ENCODE measurements at places on chromosomes 12 and 14.
A peak's percentile ranks its signal among the peaks of the same experiment; 100 is the strongest.

GRCh38 chr12:13061377-13061776, 17.2 kb downstream of the FAM234B start:
- DNase-seq: no peak

GRCh38 chr12:133234971-133235370, 706 bp downstream of the ANHX start:
- DNase-seq: no peak

GRCh38 chr12:68871921-68872320, 61.0 kb downstream of the CPM start:
- no peak for DNase-seq

GRCh38 chr12:109264095-109264942, 44.8 kb downstream of the FOXN4 start:
- peak; percentile 4 for DNase-seq

DNA sequence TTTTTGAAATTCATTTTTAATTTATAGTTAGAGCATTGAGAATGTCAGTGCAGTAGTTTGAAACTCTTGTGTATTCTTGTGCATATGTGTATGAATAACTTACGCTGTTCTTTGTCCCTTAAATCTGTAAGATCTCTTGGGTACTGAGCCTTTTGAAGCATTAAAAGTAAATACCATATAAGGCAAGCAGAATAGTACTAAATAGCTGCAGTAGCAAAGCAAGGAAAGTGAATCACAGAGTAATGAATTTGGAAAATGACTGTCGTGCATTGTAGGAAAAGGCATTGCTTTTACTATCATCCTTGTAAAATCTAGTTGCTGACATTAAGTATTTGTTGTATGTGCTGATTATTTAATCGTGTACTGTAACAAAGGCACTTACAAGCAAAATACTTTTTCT, 12.1 kb downstream of the CNOT2 start:
- no peak for DNase-seq

GRCh38 chr12:53941187-53941586, 2.6 kb downstream of the HOXC13 start:
- DNase-seq: no peak

DNA sequence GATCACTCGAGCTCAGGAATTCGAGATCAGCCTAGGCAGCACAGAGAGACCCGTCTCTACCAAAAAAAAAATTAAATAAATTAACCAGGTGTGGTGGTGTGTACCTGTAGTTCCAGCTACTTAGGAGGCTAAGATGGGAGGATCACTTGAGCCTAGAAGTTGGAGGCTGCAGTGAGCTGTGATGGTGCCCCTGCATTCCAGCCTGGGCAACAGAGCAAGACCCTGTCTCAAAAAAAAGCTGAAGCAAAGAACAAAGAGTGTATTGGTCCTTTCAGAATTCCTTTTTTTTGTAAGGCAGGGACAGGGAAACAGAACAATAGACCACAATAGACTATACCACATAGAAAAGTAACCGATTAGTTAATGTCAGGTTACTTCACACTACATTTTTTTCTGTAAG, 47.4 kb downstream of the MARK3 start:
- no peak for DNase-seq

DNA sequence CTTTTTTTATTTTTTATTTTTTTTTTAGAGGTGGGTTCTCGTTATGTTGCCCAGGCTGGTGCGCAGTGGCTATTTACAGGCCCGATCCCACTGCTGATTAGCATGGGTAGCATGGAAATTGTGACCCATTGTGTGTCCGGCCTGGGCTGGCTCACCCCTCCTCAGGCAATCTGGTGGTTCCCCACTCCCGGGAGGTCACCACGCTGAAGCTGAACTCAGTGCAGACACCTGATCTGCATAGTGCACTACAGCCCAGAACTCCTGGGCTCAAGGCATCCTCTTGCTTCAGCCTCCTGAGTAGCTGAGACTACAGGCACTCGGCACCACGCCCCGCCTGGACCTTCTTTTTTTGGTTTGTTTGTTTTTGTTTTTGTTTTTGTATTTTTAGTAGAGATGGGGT, 5.5 kb upstream of the CD4 start:
- no peak for DNase-seq

DNA sequence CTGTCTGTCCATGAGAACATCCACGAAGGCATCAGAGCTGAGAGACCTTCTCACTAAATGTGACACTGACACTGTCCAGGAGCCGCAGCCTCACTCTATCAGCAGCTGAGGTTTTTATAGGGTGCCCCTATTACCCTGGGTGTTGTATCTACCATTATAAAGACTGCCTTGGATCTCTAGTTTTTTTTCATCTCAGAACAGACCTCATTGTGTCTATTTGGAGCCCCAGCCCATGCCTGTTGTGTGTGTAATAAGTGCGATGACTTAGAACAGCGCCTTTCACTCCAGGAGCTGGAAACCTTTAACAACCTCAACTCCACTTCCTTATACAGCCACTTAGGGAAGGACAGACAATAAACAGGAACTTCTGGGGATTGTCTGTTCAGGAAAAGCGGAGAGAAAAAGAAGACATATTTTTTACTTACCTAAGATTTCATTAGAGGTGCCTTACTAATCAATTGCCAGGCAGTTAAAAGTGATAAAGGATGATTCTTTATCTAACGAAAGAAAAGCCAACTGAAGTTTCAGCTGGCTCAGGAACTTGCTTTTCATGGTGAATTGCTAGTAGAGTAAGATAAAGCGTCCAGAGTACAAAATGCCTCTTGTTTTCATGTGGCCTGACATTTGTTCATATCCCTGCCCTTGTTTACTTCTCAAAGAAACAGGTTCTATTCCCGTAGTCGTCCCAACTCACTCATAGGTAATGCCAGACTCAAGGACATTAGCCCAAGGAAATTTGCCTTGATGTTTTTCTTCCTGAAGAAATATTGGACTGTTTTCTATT, 420.6 kb downstream of the RAD51B start:
- no peak for DNase-seq

GRCh38 chr12:48631071-48631470, 51.0 kb downstream of the KANSL2 start:
- DNase-seq: no peak

DNA sequence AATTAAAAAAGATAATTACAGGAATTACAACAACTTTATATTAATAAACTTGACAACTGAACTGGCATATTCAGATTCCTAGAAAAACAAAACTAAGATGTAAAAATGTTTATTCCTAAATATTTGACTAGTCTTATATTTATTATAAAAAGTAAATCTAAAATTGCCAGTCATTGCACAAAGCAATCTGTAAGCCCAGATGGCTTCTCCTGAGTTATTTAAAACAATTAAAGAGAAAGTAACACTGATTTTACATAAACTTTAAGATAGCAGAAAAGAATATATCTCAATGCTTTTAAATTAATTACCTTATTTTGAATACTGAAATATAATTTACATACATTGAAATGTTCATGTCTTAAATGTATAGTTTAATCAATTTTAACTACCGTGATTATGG, 434.1 kb upstream of the RPL10L start:
- no peak for DNase-seq

DNA sequence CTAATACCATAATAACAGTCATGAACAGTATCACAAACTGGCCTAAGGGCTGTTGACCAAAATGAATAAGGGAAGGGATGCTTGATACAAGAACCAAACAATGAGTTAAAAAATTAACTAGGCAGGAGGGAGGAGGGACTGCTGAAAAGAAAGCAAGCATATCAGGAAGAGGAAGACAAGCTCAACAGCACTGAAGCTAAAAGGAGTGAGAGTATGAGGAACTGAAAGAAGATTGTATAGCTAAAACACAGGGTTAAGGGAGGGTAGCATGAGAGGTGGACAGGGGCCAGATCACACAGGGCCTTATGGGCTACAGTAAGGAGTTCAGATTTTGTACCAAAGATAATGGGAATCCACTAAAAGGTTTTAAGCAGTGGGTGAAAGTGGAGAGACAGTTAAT, 34.1 kb downstream of the ITGA7 start:
- DNase-seq: no peak

DNA sequence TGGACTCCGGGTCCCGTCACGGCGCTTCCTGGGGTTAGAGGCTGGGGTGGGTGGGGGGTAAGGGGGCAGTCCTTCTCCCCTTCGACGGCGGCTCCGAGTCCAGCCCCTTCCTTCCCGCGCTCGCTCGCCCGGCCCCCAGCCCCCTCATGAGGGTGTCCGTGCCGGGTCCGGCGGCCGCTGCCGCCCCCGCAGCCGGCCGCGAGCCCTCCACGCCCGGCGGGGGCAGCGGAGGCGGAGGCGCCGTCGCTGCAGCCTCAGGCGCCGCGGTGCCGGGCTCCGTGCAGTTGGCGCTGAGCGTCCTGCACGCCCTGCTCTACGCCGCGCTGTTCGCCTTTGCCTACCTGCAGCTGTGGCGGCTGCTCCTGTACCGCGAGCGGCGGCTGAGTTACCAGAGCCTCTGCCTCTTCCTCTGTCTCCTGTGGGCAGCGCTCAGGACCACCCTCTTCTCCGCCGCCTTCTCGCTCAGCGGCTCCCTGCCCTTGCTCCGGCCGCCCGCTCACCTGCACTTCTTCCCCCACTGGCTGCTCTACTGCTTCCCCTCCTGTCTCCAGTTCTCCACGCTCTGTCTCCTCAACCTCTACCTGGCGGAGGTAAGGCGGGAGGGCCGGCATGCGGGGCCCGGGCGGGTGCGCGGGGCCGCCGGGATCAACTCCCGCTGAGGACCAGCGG, 500 bp downstream of the GPR137C start:
- peak; percentile 17 for DNase-seq

- no peak for DNase-seq
These were observed 9.7 kb upstream of the KRT81 start for GRCh38 chr12:52300796-52301691.

GRCh38 chr12:84779169-84779568, 133.4 kb downstream of the SLC6A15 start:
- no peak for DNase-seq

GRCh38 chr12:83826112-83826511, 1086.5 kb downstream of the SLC6A15 start:
- no peak for DNase-seq

GRCh38 chr12:108755481-108755880, 24.2 kb upstream of the CORO1C start:
- no peak for DNase-seq

- DNase-seq: no peak
These were observed 70.7 kb downstream of the RASSF9 start for GRCh38 chr12:85765453-85765869.

- no peak for DNase-seq
These were observed 94.7 kb upstream of the DIO3 start for GRCh38 chr14:101466456-101467180.

- no peak for DNase-seq
These were observed 2.3 kb downstream of the DLK1 start for GRCh38 chr14:100728962-100729361.

GRCh38 chr12:129467726-129468125, 436.1 kb downstream of the TMEM132D start:
- no peak for DNase-seq

- DNase-seq: no peak
These were observed 16.5 kb upstream of the DYRK2 start for GRCh38 chr12:67632005-67632404.

DNA sequence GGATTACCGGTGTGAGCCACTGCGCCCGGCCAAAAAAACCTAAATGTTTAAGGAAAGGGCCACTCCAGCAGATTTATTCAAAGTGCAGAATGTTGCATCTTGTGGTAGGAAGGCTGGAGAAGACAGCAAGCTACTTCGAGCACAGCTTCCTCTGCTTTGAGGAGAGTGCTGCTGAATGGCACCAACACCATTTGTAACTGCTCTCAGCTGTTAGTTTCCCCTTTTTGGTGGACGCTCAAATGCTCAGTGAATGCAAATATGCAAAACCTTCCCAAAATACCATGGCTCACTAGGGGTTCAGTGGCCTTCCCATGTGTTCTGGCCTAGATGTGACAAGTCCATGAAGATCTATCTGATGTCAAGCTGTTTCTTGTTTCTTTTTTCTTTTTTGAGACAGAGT, 2.9 kb upstream of the TDRD9 start:
- DNase-seq: no peak

- DNase-seq: no peak
These were observed 487.1 kb downstream of the NELL2 start for GRCh38 chr12:44389038-44389437.

- no peak for DNase-seq
These were observed 2.3 kb upstream of the PLEKHA5 start for GRCh38 chr12:19127270-19127669.

DNA sequence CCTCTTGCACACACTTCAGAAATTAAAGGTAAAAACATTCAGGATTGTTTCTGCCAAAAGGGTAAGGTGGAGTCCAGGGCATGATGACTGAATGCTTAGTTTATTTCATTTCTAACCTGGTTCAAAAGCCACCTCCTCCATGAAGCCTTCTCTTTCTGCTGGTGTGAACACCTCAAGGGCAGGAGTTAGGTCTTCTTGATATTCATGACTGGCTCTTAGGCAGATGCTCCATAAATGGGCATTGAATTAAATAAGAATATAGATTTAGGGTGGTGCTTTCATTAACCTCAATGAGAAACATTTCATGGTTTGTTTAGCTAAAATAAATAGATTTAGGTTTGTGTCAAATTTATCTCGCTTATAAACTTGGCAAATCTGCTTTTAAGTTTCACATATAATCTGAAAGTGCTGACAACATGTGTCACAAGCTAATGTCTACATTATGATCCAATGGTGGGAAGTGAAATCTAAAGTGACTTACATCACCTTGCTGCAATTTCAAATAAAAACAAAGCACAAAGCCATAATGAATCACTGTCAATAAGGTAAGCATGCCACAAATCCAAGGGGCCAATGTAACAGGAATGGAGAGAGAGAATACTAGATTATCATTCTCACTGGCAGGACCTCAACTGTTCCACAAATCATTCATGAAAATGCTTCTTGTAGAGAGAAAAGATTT, 72.7 kb upstream of the GRIP1 start:
- DNase-seq: no peak

DNA sequence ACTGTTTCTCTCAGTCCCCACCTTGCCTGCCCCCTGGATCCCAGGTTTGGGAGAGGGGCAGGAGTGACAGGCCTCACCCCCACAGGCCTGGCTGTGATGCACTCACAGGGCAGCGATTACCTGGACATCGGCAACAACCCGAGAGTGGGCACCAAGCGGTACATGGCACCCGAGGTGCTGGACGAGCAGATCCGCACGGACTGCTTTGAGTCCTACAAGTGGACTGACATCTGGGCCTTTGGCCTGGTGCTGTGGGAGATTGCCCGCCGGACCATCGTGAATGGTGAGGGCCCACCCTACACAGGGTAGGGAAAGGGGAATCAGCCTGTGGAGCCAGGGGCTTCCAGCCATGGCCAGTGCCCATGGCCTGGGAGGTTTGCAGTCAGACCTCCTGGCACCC, 8.6 kb downstream of the ACVRL1 start:
- no peak for DNase-seq

DNA sequence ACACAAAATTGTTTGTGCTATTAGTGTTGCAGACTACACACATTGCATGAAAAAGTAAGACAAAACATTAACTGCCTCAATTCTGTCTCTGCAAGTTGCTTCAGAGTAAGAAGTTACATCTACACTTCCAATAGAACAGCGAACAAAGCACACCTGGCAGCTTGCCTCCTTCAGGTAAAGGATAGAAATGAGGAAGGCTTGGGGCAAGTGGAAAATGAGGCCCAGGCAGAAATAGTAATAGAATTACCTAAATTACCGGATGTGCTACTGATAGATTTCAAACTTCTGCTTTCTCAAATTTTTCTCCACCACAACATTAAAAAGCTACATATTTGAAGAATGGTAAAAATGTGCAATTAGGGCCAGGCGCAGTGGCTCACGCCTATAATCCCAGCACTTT, 37.7 kb downstream of the CCDC175 start:
- no peak for DNase-seq

- no peak for DNase-seq
These were observed 25.2 kb downstream of the SSH1 start for GRCh38 chr12:108832208-108832607.

All from T follicular helper cell (primary cell).